Activated naive CD8-positive, alpha-beta T cell treated with anti-CD3 and anti-CD28 coated beads, Interleukin-2, amount 50 U/mL, for 16 hours (primary cell): ENCODE measurements at places on chromosomes 11 and 22.

- DNase-seq, result no peak
These were observed 11.6 kb downstream of the TST start for GRCh38 chr22:37007651-37008050.

DNA sequence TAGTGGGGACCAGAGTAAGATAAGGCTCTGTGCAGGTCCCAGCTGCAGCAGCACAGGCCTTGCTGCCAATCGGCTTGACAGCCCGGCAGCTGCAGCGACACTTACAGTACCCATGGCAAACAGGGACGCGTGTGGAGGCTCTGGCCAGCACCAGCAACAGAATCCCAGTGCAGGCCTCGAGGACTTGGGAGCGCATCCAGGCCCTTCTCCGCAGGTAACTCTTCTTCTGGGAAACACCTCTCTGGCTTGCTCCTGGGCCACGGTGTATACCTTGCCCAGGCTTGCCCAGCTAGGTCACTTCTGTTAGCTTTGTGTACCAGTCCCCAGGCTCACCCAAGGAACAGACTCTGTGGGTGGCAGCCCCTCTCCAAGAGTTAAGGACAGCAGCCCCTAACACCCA lies 126.7 kb downstream of the CTTN start:
- DNase-seq, result no peak

DNA sequence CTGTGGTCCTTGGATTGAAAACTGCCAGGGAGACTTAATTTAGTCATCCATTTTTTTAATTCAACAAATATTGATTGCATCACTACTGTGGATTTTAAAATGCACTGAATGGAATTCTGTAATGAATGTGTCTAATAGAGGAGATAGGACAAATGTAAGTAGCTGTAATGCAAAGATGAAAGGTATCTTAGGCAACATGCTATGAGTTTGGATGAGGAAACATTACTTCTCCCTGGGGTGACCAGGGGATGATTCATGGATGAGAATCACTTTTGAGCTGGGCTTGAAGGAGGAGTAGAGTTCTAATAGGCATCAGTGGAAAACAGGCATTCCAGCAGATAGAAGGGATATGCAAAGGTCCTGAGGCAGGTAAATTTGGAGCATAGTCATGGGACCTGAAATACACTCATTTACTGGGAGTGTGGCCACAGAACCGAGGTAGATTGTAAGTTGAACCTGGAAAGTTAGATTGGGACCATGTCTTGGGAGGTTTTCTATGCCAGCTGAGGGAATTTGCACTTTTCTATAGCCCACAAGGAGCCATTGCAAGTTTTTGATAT lies 43.4 kb downstream of the PKNOX2 start:
- no peak for DNase-seq

GRCh38 chr11:72833811-72834493 lies 19.7 kb downstream of the ATG16L2 start:
- DNase-seq, result no peak

- no peak for DNase-seq
These were observed 314.2 kb upstream of the SORL1-AS1 start for GRCh38 chr11:121766991-121767390.

- no peak for DNase-seq
These were observed 155.5 kb downstream of the SHANK2 start for GRCh38 chr11:71096751-71097388.

- no peak for DNase-seq
These were observed 745 bp downstream of the NCAM1 start for GRCh38 chr11:112961751-112962578.

- no peak for DNase-seq
These were observed 14.3 kb downstream of the BIRC2 start for GRCh38 chr11:102361086-102362031.

DNA sequence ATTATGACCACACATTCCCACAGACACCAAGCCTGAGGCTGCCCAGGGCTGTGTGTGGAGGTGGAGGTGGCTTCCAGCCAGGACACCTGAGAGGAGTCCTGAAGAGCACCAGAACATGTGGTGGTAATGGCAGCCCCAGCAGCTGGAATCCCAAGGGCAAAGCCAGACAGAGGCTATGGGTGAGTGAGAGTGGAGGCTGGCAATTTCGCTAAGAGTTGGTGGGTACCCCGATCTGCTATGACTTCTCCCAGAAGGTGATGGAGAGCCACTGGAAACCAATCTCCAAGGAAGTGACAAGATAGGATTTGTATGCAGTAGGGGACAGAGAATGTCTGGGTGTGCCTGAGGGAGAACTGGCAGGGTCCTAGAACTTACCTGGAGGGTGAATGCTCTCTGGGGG lies 69.3 kb upstream of the CLTCL1 start:
- no peak for DNase-seq

GRCh38 chr11:130787092-130787616 lies 129.1 kb downstream of the SNX19 start:
- DNase-seq, result no peak

- peak; percentile 40 for DNase-seq
These were observed 91.0 kb downstream of the FEZ1 start for GRCh38 chr11:125404811-125405790.

DNA sequence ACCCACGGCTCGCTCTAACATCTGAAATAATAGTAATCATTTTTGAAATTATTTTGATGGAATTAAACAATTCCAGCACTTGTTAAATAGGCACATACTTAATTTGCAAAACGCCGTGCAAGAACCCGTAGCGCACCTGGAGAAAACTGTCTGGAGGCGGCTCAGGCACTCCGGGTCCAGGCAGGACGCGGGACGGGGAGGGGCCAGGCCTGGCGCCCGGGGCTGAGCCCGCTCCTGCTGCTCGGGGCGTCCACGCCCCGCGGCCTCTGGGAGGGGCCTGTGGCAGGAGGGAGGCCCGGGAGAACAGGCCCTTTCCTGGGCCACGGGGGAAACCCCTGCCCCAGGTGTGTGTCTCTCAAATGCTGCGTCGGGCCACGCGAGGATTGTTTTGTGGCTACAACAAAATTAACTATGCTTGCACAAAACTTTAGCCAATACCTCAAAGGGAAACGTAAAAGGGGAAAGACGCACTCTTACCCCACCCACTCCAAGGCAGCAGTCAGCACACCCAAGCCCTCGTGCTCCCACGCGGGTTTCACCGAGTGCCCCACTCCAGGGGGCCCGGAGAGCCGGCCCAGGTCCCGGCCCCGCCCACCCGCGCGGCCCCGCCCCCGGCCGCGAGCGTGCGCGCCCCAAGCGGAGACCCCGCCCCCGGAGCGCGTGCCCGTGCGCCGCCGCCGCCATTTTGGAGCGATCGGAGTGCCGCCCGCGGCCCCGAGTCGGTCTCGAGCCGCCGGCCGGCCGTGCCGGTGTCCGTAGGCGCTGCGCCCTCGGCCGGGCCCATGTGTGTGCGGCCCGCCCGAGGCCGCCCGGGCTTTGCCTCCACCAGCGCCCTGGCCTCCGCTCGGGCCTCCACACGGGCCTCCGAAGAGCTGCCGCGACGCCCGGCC lies at the start of gene PPP6R2:
TSS of gene PPP6R2 (plus strand) at position 677 of the 890 bp plus-strand sequence. CDS start 50,582 bp downstream, outside the sequence.
- DNase-seq, result peak; percentile 74

- no peak for DNase-seq
These were observed 33.4 kb downstream of the FAM118A start for GRCh38 chr22:45343143-45343542.

- DNase-seq, result no peak
These were observed 2.6 kb downstream of the C11orf21 start for GRCh38 chr11:2298795-2299761.

GRCh38 chr11:75365711-75366181 lies 14.3 kb upstream of the ARRB1 start:
- DNase-seq, result no peak

DNA sequence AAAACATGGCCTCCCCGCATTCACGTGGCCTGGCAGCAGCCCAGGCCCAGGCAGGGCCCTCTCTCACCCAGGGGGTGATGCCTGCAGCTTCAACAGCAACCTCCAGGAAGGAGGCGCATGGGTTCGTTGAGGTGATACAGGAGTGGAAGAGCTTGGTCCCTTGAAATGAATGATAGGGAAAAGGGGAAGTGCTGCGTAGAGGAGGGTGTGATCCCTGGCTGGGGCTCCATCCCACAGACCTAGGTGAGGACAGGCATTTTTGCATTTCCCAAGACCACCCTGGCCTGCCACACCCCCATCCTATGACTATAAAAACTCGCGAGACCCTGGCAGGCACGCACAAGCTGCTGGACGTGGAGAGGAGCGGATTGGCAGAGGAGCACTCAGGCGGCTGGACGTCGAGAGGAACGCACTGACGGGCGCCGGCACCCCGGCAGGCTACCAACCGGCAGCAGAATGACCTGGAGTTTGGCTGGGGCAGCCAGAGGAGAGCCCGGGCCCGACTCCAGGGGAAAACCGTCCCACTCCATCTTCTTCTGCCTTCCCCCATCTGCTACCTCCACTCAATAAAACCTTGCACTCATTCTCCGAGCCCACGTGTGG lies 32.6 kb downstream of the RTN4R start:
- no peak for DNase-seq

DNA sequence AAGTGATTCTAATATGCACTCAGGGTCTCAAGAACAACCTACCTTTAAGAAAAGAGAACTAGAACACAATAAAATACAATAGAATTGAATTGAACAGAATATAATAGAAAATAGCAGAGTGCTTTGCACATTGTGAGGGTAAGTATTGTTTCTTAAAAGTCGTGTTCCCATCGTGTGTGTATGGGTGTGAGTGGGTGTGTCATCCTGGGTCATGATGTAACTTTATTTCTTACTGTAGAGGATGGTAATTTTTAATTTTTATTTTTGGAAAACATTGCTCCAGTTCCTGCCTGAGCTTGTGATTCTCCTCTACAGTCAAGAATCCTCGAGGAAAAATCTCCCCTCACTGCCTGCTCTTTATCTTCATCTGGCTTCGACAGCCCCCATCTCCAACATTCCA lies 75.7 kb upstream of the CSNK2A3 start:
- no peak for DNase-seq

DNA sequence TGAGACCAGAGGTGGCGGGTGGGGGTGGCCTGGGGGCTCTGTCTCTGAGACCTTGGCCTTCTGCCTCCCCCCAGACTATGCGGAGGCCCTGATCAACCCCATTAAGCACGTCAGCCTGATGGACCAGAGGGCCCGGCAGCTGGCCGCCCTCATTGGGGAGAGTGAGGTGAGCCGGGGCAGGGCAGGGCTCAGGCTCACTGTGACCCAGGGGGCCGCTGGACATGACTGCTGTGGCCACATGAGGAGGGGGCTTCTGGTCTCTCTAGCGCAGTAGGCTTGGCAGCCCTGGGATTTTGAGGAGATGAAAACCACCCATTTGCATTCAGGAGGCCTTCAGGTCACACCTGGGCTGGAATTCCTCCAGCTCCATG lies 12.6 kb downstream of the PLCB3 start:
- no peak for DNase-seq

- DNase-seq, result no peak
These were observed 36.0 kb downstream of the TENM4 start for GRCh38 chr11:79404806-79405205.

- DNase-seq, result peak; percentile 25
These were observed 46.0 kb upstream of the PARVA start for GRCh38 chr11:12331239-12331874.

DNA sequence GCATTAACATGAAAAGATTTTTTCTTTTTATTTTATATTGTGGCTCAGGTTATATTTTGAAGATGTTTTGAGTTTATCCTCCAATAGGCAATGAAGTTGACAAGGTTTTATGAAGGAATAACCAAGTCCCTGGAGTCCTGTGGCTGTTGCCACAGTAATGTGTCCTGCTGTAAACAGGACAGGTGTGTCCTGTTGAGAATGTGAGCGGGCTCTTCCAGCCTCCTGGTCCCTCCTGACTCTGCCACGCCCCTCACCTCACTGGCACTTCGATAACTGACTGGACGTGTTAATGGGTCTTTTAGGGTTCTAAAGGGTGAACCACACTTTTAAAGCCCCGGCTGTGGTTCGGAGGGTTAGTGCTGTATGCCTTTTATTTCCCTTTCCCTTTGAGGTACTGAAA lies 47.8 kb upstream of the OR4B1 start:
- DNase-seq, result no peak

DNA sequence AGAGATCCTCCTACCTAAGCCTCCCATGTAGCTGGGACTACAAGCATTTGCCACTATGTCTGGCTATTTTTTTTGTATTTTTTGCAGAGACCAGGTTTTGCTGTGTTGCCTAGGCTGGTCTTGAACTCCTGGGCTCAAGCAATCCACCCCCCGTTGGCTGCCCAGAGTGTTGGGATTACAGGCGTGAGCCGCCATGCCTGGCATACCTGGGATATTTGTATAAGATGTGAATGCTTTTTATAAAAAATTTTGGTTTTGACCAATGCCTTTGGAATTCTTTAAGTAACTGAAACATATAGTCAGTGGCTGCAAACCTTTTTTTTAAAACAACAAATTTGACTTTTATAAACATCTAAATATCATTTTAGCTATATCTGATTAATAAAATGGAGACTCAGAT lies 42.4 kb downstream of the ADAMTS8 start:
- no peak for DNase-seq

DNA sequence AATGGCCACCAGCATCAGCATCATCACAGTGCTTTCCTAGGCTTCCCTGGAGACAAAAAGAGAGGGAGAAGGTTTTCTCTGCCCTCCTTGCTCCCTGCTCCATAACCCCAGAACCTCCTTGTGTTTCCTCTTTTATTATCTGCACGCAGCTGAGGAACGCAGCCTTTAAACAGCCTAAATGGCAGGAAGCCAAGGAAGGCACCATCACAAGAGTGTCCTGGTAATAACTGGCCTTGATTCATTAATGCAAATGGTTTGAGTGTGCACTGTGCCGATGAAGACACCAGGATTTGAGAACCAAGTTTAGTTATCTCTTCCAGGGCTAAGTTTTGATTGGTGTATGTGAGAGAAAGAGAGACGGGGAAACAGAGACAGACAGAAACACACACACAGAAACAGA lies 29.4 kb upstream of the DRD2 start:
- no peak for DNase-seq

DNA sequence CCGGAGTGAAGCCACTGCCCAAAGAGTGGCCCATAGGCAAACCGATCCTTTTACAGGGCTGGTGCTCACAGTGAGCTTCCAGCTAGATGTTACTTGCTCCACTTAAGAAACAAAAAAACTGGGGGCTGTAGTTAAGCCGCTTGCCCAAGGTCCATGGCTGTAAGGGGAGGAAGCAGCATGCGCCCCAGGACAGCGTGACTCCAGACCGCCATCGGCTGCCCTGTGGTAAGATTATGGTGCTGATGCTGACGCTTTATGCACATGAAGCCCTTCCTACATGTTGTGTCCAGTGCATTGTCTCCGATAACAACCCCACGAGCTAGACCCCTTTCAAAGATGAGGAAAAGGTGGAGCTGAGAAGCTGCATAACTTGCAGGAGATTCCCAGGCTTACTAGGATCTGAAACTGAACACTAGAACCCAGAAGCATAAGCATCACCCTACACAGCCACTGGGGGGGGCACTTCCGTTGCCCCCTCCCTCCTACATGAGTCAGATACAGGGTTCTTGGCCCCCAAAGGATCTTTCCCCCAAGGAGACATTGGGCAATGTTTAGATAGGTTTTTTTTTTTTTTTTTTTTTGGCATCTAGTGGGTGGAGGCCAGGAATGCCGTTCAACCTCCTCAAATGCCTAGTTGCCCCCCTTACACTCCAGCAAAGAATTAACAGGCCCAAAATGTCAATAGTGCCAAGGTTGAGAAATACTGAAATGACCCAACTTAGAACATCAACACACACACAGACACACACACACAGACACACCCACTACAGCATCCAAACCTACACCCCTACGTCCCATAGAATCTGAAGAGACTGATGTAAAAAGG lies 53.9 kb downstream of the MN1 start:
- DNase-seq, result no peak
